ENCODE measurements at places on chromosomes 11 and 22.

GRCh38 chr11:88414385-88414861, 76.9 kb upstream of the CTSC start:
- no peak for DNase-seq

GRCh38 chr11:1341928-1342524, 32.6 kb upstream of the TOLLIP start:
- DNase-seq: no peak

GRCh38 chr11:120704256-120704750, 192.8 kb downstream of the GRIK4 start:
- no peak for DNase-seq

DNA sequence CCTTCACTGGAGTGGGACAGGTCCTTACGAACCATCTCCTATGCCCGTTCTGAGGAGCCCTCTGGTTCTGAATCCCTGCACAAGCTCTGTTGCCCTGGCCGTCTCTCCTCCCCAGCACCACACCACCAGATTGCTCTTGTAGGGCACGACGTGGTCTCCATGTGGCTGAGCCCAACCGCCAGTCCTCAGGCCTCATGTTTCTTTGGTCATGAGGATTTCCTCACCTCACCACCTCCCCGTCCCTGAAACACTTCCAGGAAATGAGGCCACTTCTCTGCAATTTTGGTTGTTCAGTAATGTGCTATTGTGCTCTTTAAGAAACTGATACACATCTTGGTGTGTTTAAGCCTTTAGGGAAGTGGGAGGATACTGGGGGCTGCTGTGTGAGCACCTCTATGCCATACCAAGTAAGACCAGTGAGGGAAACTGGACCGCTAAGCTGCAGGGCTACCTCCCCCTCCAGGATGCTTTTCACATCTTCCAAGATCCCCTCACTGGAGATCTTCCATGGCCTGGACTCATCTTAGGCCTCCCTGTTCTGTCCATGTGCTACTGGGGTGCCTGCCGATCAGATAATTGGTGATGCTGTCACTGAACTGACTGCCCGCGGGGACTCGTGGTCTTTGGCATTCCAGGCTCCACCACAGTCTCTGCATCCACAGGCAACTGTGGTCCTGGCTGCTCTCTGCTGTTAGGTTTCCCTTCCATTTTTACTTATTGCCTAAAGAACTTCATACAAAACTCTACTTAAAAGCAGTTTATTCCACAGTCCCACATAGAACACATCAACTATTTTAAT, 21.9 kb downstream of the DRICH1 start:
- DNase-seq: no peak

DNA sequence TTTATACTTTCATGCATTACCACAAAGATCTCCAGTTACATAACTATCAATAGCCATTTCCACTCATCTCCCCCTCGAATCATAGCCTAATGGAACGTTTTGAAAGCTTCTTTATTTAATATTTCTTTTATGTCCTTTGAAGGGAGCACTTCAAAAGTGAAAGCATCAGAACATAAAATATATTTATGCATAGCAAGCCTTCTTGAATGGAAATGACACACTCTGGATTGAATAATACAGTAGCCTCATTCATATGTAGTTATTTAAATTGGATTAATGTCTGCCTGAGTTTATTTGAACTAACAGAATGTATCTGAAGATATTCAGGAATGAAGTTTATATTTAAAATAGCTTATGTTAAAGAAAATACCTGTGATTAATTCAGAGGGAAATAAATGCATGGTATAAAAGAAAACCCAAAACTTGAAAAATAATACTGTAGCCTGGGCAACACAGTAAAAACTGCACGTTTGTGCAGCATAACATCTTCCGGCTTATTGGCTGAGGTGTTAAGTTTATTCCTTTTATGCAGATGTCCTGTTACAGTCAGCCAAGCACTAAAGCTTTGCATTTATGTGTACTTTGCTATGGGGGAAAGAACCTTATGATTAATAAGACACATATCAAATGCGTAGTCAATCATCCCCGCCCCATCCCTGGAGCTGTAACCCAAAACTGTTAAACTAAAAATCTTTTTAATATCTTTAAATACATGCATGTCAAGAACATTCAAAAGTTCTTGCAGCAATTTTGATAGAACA, 22.0 kb downstream of the OOSP3 start:
- no peak for DNase-seq

- no peak for DNase-seq
Observed at GRCh38 chr22:37188901-37189466, 937 bp upstream of the C1QTNF6 start.

- no peak for DNase-seq
Observed at GRCh38 chr11:118136801-118137200, 15.8 kb downstream of the SCN4B start.
